ENCODE measurements at places on chromosomes 5 and 9.

- no peak for DNase-seq
Measured at GRCh38 chr9:127089631-127090081, 32.8 kb downstream of the ANGPTL2 start.

- no peak for DNase-seq
Measured at GRCh38 chr5:33275921-33276627, 164.7 kb upstream of the TARS1 start.

GRCh38 chr5:9445826-9446388 lies 100.0 kb downstream of the SEMA5A start:
- no peak for DNase-seq

DNA sequence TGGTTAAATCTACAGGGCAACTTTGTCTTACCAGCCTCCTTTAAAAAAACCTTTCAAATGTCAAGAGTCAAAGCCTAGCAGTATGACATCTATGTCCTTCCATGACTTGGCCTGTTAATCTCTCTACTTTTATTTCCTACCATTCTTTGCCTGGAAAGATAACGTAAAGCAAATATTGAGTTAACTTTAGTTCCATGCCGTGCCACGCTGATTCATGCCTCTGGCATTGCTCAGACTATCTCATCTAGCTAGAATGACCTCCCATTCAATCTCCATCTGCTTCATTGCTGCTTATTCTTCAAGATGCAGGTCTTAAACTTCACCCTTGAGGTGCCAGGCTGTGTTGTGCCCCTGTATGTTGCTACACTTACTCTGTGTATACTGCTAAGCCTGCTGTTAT lies 729.8 kb downstream of the EFNA5 start:
- DNase-seq, result no peak

DNA sequence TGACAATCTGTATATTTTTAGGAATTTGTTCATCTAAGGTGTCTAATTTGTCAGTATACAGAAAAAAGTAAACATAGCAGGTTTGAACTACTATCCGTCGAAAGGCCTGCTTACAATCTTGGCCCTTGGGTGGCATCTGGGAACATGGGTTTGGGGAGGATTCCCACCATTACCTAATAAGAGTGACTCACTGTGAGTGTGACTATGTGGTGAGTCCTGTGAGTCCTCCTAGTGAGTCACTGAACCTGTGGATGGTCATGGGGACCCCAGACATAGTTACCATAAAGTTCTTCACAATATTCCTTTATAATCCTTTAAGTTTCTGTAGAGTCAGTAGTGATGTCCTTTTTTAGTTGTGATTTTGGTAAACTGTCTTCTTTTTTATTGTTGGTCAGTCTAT lies 37.0 kb downstream of the RNF130 start:
- DNase-seq, result no peak

DNA sequence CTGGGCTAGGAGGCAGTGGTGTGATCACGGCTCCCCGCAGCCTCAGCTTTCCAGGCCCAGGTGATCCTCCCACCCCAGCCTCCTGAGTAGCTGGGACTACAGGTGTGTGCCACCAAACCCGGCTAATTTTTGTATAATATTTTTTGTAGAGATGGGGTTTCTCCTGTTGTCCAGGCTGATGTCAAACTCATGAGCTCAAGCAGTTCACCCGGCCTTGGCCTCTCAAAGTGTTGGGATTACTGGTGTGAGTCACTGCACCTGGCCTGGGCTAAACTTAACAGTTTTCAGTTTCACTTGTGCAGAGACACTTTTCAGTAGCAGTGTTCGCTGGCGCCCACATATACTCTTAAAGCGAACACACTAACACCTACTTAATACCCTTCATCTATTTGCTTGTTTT lies 205.6 kb upstream of the ZNF608 start:
- no peak for DNase-seq

- DNase-seq, result no peak
Measured at GRCh38 chr5:9497347-9497746, 48.5 kb downstream of the SEMA5A start.

DNA sequence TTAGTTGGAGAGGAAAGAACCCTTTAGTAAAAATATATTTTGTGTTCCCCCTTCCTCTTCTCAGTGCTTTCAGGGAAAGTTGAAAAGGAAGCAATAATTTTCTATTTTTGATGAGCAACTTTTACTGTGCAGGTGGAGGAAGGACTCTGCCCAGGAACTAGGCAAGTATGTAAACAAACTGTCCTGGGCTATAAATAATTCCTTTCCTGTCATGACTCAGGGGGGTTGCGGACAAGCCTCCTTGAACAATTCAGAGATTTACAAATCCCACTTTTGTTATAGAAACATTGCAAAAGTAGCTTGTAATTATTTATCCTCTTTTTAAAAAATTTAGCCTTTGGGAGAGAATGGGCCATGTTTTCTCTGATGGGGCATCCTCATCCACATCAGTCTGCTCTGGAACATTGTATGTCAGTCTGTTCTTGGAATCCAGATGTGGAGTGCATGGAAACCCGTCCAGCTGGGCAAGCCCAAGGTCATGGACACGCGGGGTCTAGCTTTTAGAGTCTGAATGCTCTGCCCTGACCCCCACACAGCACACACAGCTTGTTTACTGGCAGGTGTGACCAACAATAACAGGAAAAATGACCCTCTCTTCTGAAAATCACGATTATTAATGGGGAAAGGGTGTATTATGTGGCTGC lies 127.6 kb downstream of the GADD45G start:
- no peak for DNase-seq

GRCh38 chr5:45402804-45403455 lies 293.2 kb downstream of the HCN1 start:
- no peak for DNase-seq

GRCh38 chr5:4204276-4205141 lies 608.9 kb downstream of the IRX1 start:
- no peak for DNase-seq

DNA sequence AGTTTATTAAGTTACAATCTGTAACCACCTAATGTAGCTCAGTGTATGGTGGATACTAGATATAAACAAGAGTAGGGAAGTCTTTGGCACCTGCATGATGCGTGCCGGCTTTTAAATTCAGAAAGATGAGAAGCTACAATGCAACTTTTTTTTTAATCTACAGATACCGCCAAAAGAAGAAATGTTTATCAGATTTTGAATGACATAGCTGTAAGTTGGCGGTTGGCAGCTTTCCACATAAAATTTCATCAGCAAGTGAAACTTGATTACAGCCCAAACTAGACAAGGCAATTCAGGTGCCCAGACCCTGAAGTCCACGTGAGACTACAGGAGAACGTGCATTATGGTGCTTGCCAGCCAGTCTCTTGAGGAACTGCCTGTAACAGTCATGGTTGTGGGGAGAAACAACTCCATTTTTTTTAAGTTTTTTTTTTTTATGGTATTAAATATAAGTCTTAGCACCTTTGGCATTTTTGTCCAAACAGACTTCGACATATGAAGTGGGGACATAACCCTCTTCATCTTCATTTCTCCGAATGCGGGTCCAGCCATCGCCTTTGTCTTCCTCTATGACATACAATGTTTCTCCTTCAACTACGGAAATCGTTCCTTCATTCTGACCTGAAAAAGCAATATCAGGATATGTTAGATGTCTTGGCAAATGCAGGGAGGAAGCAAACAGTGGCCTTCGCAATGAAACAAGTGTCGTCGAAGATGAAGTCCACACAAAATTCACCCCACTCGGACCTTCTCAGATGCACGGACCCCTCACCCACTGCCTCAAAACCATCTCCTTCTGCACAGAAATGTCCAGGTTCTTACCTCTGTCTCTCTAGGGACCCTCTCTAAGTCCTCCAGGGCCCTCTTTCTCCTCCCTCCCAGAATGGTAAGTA lies 60.4 kb downstream of the USP20 start:
- DNase-seq, result no peak

DNA sequence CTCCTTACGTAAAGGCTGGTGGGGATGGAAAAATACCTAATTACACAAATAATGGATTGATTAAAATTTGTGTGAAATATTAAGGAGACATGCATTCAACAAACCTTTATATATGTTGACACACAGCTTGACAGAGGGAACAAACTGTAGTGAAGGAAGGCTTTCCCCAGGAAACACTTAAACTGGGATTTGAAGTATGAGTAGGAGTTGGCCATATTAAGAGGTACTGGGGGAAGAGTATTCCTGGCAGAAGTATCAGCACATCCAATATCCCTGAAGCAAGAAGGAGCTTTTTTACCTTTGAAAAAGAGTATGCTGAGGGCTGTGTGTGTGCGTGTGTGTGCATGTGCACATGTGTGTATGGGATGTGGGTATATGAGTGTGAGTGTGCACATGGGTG lies 111.1 kb downstream of the PSD2 start:
- no peak for DNase-seq

DNA sequence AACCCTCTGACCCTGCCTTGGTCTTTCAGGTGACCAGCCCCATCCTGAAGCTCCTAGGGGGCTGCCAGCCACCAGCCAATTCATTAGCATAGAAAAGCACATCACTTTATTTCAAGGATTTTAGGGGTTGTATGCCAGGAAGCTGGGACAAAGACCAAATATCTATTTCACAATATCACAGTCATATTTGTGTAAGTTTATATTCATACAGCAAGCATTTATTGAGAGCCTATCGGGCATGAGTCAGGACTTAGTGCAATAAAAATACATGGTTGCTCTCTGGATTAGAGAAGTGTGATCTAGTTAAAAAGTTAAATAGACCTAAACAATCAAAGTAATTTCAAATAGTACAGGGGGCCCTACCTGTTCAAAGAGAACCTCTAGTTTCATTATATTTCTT lies 113.8 kb downstream of the ERCC6L2 start:
- DNase-seq, result no peak

GRCh38 chr5:172045315-172045632 lies 38.8 kb upstream of the FBXW11 start:
- no peak for DNase-seq

DNA sequence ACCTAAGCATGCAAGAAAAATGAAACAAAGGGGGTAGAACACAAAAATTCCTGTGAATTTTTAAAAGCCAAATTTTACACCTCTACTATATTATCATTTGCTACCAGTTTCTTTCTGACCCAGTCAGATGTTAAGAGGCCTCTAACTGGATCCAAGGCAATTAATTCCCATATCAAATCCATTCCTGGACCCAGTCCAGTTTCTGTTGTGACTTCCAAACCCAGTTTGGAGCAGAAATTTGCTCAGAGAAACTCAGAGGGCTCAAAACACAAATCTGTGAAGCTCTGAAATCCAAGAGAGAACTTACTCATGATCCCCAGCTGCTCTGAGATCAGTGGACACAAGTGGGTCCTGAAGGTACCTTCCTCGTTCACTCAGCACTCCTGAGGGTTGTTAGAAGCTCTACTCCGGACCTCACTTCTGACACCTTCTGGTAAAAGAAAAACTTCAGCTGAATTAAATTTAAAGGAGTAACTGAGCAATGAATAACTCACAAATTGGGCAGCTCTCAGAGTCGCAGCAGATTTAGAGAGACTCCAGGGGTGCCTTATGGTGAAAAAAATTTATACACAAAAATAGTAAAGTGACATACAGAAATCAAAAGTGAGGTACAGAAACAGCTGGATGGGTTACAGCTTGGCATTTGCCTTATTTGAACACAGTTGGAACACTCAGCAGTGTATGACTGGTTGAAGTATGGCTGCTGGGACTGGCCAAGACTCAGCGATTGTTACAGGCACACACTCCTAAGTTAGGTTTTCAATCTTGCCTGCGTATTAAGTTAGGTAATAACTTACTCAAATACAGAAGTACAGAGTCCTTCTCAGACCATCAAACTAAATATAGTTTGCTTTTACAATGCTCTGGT lies 32.4 kb downstream of the INSL4 start:
- DNase-seq, result no peak

DNA sequence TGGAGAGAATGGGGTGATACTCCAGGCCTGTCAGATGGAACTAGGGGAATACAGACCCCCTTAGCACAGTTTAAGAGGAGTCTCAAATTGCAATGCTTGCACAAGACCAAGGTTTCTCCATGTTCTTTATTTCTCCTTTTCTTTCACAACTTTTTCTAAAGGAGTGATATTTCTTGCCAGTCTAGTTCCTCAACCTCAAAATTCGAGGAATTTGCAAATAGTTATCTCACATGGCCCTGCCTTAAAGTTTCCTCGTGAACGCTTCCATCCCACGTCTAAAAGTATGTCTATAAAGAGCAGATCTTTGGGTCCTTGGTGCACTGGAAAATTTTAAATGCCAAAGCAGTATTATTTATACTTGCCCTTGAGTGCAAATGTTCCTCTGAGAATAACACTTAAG lies 373.8 kb upstream of the KLF4 start:
- DNase-seq, result no peak

GRCh38 chr5:178207917-178208280 lies 3.6 kb downstream of the HNRNPAB start:
- no peak for DNase-seq

DNA sequence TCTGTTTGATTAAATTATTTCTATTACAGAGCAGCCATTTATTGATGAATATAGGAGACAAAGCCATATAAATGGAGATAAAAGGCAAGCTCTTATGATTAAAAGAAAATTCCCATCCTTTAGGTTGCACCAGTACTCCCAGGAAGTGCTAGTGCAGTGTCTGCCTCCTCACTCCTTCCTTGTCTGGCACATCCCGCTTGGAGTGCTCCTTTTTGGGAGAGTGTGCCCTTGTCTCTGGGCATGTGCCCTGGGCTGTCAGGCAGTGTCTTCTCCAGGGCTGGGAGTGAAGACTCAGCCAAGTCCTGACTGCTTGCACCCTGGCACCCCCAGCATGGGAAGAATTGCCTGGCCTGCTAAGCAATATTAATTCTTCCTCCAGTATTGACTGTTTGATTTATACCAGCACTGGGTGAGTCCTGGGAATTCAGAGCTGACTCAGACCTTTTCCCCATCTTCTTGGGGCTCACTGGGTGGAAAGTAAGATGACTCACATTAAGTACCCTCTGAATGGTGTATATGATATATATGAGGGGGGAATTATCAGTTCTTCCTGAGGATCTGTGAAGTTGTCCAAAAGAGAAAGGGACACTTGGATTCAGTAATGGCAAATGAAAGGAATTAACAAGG lies 62.1 kb downstream of the ZSWIM6 start:
- DNase-seq, result no peak

DNA sequence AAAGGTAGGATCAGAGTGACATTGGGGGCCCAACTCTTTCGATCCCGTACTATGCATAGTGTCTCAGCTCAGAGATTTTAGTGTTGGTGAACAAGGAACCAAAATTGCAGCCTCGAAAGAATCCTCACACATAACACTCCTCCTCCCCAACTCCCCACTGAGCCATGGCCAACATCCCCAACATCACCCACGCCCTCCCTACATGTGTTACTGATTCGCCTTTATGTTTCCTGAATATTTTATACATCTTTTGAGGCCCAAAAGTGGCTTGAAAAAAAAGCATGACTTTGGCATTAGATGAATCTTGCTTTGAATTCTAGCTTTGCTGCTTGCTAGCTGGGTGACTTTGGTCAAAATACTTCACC lies 45.2 kb downstream of the PLAC8L1 start:
- DNase-seq, result no peak

DNA sequence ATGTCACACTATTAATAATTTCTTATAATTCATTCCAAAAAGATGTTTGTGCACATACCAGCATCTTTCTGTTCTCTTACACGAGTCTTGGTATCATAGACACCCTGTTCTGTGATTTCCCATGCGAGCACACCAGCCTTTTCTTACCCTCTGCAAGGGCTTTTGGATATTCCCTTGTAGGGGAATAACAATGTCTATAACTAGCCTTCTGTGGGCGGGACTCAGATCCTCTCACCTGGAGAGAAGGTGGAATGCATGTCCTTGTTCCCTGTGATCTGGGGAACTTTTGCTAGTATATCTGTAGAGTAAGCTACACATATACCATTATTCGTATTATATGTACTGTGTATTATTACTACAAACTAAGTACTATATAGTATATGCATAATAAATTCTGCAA lies 44.8 kb downstream of the EHMT1 start:
- DNase-seq, result no peak
